Stimulated activated CD8-positive, alpha-beta memory T cell treated with anti-CD3 and anti-CD28 coated beads, Interleukin-7, amount 100 ng/mL, for 1 hour (primary cell): ENCODE measurements at places on chromosomes 3 and 15.

- DNase-seq: no peak
Measured at GRCh38 chr3:123767009-123767372, 117.1 kb downstream of the MYLK start.

GRCh38 chr15:74823324-74823723 lies 3.1 kb upstream of the CPLX3 start:
- no peak for DNase-seq

DNA sequence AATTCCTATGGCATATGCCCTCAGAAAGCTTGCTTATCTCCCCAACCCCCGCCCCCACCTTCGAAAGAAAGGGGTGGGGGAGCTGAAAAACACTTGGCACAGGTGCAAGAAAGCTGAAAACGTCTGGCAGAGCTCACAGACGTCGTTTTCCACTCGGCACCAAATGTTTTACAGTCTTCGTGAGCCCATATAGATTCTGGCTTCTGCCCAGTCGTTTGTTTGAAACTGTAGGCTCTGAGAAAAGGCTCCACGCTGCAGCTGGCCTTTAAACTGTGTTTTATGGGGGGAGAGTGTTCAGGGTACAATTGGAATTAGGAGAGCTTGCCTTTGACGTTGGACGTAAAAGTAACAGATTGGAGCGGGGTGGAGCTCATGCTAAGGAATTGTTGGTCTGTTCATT lies 130.3 kb downstream of the MDFIC2 start:
- no peak for DNase-seq

GRCh38 chr3:103337179-103337845 lies 902.5 kb downstream of the ZPLD1 start:
- DNase-seq: no peak

DNA sequence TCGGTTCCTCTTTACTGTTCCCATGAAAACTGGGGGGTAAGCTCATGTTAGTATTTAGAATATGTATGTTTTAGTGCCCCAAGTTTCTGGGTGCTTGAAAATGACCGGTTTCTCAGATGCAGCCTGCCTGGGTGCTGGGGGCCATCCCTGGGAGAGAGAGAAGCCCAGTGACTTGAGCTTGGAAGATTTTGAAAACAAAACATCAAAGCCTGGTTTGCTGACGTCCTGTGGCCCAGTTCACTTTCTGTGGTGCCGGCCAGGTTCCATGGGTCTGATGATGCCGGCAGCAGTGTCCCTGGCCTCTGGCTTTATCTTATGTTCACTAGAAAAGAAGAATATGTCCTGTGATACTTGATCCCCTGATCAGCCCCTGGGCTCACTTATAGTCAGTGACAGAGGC lies 17.1 kb downstream of the APBA2 start:
- no peak for DNase-seq

GRCh38 chr15:66071160-66071920 lies 182.2 kb downstream of the MEGF11 start:
- no peak for DNase-seq

DNA sequence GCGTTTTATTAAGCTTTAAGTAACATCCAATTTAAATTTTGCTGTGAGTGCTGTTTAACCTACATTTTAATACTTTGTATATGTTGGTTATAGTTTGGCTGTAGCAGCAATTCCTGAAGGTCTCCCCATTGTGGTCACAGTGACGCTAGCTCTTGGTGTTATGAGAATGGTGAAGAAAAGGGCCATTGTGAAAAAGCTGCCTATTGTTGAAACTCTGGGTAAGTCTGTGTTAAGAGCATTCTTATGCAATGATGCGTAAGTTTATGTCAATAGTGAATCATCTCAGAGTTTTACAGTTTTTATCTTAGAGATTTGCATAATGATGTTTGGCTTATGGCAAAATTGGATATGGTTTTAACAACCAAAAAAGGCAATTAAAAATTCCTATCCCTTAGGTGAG lies 62.7 kb downstream of the ASTE1 start:
- no peak for DNase-seq

DNA sequence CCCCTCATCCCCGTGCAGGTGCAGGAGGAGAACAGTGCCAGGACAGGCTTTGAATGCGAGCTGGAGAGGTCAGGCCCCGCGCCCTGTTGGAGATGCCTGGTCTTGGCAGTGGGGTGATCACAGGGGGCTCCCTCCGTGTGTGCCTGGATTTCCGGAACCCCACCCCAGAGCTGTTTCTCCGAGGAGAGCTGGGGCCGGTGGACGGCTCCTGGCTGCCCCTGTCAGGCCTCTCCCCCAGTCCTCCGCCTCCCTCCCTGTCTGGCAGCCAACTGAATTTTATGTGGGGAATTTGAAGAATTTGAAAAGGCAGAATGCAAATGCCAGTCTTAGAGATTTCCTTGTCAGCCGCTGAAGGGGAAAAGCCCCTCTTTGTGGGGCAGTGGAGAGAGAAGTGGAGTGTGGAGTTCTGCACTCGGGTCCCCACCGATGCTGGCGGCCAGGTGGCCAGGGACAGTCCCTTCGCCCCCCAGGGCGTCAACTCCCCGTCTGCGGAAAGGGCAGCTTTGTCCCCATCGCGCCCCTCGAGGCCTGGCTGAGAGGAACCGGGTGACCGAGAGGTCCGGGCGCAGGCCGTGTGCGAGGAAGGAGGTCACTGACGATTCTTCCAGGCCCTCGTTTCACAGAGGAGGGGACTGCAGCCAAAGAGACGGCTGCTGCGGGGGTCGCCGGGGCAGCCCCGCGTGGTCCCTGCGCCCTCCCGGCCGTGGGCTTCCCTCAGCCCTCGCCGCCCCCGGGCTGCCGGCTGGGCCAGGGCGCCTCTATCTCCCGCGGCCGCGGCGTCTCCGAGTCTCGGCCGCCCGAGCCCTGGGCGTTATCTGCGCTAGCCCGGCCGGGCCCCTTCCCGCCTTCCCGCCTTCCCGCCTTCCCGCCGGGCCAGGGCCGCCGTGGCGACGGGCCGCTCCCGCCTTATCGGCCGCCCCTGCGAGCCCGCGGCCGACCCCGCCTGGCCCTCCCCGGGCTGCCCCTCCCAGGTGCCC lies 56.0 kb upstream of the LCTL start:
- DNase-seq: no peak

DNA sequence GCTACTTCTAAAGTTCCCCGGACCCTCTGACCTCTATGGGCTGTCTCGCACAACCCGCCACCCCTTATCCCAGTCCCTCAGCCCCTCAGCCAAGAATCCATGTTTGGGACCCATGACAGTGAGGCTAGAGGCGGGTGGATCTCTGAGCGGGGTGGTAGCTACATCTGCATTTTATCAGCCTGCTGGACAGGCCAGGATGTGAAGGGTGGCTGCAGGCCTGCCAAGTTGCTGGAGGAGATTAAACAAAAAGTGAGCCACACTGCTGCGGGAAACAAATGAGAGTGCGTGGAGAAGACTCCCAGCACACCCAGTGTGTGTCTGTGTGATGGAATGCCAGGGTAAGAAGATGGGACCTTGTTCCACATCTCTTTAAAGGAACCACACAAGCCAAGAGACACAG lies 51.1 kb upstream of the SPATA12 start:
- no peak for DNase-seq

DNA sequence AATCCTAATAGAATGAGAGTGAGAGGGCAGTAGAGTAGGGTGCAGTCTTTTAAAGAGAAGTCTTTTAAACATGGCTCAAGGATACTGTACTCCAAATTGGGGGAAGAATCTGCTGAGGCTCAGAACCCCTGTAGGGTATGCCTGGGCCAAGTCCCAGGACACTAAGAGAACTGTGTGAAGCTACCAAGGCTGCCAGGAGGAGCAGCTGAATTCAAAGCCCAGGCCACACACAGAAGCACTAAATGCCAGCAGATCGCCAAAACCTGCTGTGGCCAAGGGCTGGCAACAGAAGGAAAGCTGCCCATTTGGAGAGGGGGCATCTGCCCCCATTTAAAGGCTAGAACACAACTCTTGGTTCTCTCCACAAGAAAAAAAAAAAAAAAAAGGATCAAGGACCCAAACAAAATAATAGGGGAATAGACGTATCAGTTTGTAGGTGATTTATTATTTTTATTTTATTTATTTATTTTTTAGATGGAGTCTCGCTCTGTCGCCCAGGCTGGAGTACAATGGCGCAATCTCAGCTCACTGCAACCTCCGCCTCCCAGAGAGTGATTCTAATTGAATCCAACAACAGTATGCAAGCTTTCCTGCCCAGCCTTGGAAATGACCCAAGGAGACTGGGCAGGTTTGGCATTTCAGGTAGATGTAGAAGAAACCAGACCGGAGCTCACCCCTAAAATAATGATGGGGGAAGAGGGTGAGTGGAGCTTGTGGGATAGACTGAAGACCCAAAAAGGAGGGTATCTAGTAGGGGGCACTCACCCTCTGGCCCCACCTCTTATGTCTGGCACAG lies 279.0 kb upstream of the WNT5A start:
- no peak for DNase-seq

DNA sequence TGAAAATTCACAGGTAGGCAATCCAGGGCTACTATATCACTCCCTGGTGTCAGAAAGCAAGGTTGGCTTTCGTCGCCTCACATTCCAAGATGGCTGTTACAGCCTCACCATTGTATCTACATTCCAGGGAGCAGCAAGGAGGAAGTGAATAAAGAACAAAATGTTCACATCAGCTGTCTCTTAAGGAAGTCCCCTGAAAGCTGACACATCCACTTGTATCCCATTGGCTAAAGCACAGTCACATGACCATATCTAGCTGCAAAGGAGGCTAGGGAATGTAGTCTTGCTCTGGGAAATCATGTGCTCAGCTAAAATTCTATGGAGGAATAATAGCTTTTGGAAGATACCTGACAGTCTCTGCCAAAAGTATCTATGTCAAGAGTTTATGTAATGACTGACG lies 12.8 kb upstream of the GATA2 start:
- no peak for DNase-seq

- DNase-seq: no peak
Measured at GRCh38 chr15:27805261-27806220, 293.6 kb downstream of the OCA2 start.

DNA sequence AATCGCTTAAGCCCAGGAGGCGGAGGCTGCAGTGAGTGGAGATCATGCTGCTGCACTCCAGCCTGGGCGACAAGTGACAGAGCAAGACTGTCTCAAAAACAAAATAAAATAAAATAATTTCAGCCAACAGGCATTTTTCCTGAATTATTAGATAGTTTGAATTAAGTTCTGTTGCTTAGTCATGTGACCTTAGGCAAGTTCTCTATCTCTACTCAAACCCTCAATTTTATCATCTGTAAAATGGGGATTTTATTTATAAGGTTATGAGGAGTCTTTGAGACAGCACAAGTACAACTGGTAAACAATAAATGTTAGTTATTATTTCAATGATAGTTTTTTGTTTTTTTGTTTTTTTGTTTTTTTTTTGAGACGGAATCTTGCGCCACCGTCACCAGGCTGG lies 13.0 kb downstream of the SQOR start:
- DNase-seq: no peak

DNA sequence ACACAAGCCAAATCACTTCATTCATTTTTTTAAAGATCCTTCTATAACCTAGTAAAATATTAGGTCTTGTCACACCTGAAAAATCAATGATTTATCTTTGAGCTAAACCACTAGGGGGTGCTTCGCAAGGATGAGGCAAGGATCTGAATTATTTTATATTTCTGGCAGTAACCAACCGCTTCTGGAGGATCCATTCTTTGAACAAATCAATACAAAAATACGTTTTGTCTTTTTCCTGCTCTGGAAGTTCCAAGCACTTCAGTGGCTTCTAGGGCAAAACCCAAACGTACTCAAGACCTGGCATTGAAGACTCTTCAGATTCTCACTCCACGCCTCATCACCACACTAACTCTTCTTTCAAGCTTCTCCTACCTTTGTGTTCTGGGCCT lies 486 bp downstream of the LSG1 start:
- DNase-seq: no peak

DNA sequence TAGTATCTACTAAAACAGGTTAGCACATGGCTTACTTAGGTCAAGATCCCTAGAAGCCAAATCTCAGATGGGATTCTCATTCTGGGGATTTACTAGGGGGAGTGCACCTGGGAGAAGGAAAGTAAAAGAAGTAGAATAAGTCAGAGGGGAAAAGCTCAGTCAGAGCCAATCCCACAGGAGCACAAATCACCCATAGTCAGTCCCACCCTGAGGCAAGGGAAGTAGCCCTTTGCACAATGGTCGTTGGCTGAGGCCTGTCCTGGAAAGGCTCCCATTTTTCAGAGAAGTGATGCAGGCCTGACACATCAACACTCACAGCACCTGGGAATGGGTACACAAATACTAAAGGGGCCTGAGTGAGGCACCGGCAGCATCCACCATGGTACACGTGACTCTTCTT lies 39.8 kb downstream of the SST start:
- no peak for DNase-seq

DNA sequence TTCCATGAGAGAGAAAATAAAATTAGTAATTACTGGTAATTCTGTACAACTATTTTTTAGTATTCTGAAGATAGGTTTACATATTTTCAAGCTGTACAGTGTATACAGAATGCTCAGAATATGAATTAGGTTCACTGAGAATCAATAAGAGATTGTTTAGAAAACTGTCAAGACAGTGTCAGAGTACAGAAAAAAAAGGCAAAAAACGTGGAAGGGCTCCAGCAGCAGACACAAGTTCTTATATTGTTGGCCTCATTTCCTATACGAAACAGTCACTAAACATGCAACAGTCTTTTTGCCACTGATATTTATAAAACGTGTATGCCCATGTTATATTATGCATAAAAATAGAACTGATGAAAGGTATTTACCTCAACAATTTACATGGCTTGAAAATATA lies 103.9 kb downstream of the ISL2 start:
- no peak for DNase-seq

GRCh38 chr3:107465064-107465631 lies 57.6 kb upstream of the BBX start:
- DNase-seq: no peak

GRCh38 chr3:72176537-72177041 lies 391.6 kb upstream of the PROK2 start:
- DNase-seq: no peak
